Stimulated activated CD4-positive, alpha-beta T cell treated with anti-CD3 and anti-CD28 coated beads, Interleukin-1b, Interleukin-23, amount 100 ng/mL, for 24 hours (primary cell): ENCODE measurements at places on chromosomes 6 and 20.
A peak's percentile ranks its signal among the peaks of the same experiment; 100 is the strongest.

GRCh38 chr6:155473741-155474140 is 18.1 kb upstream of the NOX3 start:
- DNase-seq = no peak

DNA sequence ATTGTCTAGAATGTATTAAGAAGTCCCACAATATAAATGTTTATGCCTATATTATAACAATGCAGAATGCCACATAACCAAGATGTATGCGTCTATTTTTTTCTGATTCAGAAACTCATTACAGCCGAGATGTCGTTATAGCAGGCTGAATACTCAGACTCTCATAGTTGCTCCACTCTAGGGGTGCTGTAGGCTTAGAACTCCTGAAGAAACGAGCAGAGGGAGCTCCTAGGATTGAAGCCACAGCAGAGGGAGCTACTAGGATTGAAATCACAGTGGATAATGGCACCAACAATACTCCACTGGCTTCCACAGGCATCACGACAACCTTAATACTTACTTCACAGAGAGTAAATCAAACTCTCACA is 208.9 kb downstream of the KIF16B start:
- DNase-seq = no peak

- peak; percentile 40 for DNase-seq
Measured at GRCh38 chr6:105781248-105781647, 304.9 kb upstream of the PRDM1 start.

DNA sequence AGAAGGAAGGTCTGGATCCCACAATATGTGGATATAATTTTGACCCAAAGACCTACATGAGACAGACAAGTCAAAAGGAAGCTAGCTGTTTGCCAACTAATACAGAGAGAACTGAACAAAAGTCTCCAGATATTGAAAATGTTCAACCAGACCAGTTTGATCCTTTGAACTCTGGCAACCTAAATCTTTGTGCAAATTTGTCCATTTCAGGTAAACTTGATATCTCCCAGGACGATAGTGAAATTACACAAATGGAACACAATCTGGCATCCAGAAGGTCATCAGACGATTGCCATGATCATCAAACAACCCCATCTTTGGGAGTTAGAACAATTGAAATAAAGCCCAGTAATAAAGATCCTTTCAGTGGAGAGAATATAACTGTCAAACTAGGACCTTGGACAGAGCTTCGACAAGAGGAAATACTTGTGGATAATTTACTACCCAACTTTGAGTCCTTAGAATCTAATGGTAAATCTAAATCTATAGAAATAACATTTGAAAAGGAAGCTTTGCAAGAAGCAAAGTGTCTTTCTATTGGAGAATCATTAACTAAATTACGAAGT is 41.9 kb upstream of the SDHAF4 start:
- DNase-seq = no peak

- DNase-seq = no peak
Measured at GRCh38 chr20:38610521-38610920, 8.9 kb downstream of the ARHGAP40 start.

DNA sequence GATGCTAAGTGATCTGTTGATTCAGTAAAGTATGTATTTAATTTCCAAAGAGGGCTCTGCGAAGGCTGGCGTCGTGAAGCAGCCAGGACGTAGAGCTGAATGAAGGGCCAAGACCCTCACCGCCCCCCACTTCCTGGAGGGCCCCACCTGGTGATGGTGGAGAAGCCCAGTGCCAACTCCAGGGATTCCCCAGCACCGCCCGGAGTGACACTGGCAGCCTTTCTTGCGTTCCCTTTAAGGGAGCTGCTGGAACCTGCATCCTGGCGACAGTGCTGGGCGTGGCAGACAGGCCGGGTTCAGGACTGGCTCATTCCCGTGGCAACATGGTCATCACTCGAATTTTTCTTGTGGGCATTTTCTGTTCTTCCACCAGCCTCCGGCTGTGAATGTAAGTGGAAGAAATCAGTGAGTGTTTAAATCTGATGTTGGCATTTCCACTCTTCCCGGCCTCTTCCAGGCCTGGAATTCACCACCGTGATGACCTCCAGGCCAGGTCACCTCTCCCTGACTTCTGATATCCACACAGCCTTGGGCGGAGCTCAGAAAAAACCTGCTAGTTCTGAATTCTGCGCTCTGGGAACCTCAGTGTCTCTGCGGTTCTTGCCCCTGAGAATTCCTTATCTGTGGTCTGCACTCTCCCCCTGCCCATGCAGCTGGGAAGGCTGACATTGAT is 57.4 kb upstream of the DACT2 start:
- DNase-seq = no peak

GRCh38 chr6:88502391-88502790 is 336.2 kb upstream of the CNR1 start:
- no peak for DNase-seq

- DNase-seq = no peak
Measured at GRCh38 chr6:49649988-49650387, 13.3 kb upstream of the RHAG start.

GRCh38 chr6:20192625-20193024 is 19.6 kb downstream of the MBOAT1 start:
- DNase-seq = no peak

DNA sequence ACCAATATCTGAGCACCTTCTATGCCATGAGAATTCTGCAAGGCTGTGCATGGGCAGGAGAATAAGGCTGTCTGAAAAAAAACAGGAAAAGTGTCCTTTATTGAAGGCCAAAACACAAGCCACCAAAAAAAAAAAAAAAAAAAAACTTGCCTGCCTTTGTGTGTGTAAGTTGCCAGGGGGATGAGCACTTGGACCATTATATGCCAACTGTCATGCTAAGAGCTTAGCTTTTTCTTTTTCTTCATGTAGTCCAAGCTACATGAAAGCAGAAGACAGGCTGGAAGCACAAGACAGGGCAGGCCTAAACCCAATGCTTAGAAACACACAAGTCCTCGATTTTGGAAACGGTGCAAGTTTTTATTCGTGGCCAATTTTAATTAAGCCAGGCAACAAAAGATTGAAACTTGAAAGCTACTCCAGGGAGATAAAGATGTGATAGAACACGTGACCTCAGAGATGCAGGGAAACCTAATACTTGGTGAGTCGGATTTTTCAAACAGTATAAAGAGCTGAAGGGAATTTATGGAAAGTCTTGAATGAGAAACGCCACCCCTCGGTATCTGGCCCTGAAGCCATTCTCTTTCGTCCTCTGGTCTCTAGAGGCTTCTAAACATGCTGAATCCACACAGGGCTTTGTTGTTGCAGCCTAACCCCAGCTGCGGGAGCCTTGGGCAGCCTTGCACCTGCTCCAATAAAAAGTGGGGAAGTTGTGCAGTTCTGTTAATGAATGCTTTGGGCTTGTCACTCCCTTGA is 8.6 kb downstream of the BMP7 start:
- no peak for DNase-seq

- DNase-seq = no peak
Measured at GRCh38 chr6:47206626-47207025, 103.1 kb downstream of the TNFRSF21 start.

GRCh38 chr6:127564761-127565160 is 12.2 kb upstream of the C6orf58 start:
- no peak for DNase-seq

- DNase-seq = no peak
Measured at GRCh38 chr6:27577922-27578321, 105.0 kb upstream of the ZNF184 start.

GRCh38 chr20:25469558-25469957 is 62.1 kb downstream of the GINS1 start:
- DNase-seq = no peak

GRCh38 chr20:23091721-23092383 is 5.7 kb upstream of the CD93 start:
- DNase-seq = no peak

- DNase-seq = no peak
Measured at GRCh38 chr20:31835977-31836852, 9.2 kb downstream of the FOXS1 start.
